ENCODE measurements at places on chromosomes 16 and 17.

- no peak for DNase-seq
Measured at GRCh38 chr17:76781056-76781982, 43.4 kb downstream of the MFSD11 start.

GRCh38 chr17:51142597-51142996 lies 10.8 kb upstream of the NME1 start:
- no peak for DNase-seq

DNA sequence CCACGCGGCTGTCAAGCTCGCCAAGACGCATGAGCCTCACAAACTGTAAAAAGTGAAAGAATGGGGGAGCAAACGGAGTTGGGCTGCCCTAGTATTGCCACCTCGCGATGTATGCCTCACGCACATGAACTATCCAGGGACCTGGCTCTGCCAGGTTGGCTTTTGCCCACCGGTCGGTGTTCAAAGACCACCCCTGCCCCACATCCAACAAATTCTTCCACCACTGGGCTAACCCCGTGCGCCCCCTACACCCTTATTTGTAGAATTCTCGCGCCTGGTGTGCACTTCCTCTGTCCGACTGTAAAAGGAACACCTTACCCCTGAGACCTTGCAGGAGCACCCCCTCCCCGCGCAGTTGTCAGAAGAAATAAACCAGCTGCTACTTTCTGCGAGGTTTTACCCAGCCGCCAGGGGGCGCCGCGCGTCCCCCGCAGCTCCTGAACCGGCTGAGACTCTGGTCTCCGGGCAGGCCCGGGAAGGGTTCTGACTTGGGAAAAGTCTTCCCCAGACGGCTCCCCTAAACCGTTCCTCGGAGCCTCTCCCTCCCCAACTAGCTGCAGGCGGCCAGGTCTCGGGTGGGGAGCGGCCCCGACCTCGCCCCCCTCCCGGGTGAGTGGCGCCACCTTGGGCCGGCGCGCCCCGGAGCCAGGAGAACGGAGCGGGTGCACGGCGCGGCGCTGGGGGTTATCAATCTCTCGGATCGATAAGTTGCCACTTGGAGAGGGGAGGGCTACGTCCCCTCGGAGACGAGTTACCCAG lies 1.7 kb upstream of the ZNF423 start:
- peak; percentile 6 for DNase-seq

- DNase-seq = no peak
Measured at GRCh38 chr17:31535581-31535981, 144.1 kb downstream of the RAB11FIP4 start.

- no peak for DNase-seq
Measured at GRCh38 chr16:7992616-7993015, 597.7 kb downstream of the TMEM114 start.

DNA sequence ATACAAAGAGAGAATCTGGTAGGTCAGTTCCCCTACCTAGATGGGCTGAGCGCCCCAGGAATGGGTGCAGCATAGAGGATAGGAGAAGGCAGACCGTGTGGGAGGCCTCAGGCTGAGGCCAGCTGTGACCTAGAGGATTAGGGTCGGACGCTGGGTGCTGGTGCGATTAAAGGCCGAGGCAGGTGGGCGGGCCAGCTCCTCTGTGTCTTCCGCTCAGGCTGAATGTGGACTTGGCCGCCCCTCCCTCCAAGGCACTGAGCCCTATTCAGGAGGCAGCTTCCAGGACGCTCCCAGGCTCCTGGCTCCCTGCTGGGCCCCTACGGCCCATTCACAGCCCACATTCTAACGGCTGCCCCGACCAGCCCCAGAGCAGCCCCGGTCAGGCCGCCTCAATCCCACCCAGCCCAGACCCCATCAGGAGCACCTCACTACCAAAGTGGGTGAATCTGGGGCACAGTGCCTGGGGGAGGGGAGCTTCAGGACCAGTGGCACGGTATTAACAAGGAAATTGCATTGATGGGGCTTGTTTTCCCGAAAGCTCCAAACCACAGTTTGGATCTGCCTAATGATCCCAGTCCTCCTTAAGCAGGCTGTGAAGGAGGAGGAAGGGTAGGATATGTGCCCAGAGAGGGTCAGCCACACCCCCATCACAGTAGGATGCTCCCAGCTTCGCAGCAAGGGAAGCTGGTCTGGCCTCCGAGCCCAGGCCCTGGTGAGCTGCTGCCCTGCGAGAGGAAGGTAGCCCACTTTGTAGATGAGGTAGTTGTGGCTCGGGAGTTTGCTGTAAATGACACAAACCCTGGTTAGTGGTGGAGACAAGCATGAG lies 14.5 kb downstream of the RHBDL3 start:
- no peak for DNase-seq

GRCh38 chr17:76276461-76277299 lies 11.5 kb downstream of the UBALD2 start:
- no peak for DNase-seq

DNA sequence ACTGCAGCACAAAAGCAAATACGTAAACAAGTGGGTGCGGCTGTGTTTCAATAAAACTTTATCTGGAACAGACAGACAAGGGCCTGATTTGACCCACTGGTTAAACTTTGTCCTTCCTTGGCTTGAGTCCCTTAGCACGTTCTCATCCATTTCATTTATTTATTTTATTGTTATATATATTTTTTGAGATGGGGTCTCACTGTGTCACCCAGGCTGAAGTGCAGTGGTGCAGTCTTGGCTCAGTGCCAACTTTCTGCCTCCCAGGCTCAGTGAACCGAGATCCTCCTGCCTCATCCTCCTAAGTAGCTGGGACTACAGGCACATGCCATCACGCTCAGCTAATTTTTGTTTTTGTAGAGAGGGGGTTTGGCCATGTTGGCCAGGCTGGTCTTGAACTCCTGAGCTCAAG lies 64.3 kb downstream of the MYH11 start:
- DNase-seq = no peak

DNA sequence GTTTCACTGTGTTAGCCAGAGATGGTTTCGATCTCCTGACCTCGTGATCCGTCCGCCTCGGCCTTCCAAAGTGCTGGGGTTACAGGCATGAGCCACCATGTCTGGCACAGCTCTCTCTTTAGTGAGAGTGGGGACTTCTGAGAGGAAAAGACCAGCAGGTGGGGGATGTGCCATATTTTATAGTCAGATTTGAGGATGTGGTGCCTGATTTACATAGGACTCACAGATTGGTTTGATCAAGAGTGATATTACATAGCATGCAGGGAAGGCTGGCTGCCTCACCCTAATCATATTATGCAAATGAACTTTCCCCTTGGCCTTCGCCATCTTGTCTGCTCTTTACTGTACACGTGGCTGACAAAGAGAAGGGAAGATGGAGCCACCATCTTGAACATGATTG lies 28.1 kb upstream of the MAPK3 start:
- DNase-seq = no peak

- no peak for DNase-seq
Measured at GRCh38 chr17:8628609-8629169, 1.8 kb downstream of the MYH10 start.

GRCh38 chr17:59238906-59239305 lies 18.6 kb downstream of the GDPD1 start:
- no peak for DNase-seq

GRCh38 chr17:70414300-70414699 lies 245.0 kb downstream of the KCNJ2 start:
- no peak for DNase-seq

DNA sequence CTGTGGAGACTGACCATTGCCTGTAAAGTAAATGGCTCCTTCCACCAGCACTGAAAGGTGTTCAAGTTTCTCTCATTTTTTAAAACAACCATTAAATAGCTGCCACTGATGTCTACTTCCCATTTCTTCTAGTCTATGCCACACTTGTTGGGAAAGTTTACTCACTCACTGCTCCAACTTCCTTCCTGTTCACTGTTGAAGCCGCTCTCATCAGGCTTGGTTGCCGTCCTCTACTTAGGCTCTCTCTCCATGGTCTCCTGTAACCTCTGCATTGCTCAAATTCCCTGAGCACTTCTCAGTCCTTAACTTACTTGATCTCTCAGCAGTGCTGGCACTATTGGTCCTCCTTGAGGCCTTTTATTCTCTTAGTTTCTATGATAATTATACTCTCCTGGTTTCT lies 32.4 kb downstream of the SNX11 start:
- DNase-seq = no peak

DNA sequence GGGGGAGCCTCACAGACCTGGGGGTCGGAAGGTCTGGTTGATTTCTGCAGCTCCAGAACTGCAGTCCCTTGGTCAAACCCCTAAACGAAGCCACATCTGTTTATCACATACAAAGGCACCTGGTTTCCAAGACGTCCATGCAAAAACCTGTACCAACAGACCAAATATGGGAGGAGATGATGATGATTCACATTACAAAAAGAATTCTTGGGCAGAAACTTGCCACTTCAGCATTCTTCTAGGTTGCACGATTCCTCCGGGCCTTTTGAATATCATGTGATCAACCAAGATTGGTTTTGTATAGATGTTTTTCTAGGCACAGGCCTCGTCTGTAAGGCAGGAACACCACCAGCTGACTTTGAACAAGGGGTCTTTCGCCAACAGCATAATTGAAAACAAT lies 466.3 kb downstream of the SOX9 start:
- no peak for DNase-seq

DNA sequence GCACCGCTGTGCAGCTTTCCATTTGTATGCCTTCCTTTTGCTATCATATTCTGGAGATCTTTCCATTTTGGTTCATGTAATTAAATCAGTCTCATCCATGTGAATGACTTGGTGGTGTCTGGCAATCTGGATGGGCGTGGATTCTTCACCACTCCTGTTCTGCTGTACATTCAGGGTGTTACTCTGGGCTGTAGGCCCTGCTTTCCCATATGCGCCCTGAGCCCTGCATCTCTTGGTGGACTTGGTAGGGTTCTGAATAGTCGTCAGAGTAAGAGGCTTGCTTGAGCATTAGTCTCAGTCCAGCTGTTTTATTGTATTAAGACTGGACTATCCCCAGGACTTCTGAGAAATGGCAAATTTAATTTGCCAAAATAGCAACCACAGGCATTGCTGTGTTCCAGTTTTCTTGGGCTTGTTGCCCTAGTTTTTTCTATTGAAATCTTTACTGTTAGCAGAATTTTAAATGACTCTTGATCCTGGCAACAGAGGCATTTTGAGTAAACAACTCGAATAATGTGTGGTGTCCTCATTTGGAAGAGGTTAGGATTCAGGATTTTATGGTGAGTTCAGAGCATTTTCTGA lies 14.9 kb downstream of the BANP start:
- DNase-seq = no peak

DNA sequence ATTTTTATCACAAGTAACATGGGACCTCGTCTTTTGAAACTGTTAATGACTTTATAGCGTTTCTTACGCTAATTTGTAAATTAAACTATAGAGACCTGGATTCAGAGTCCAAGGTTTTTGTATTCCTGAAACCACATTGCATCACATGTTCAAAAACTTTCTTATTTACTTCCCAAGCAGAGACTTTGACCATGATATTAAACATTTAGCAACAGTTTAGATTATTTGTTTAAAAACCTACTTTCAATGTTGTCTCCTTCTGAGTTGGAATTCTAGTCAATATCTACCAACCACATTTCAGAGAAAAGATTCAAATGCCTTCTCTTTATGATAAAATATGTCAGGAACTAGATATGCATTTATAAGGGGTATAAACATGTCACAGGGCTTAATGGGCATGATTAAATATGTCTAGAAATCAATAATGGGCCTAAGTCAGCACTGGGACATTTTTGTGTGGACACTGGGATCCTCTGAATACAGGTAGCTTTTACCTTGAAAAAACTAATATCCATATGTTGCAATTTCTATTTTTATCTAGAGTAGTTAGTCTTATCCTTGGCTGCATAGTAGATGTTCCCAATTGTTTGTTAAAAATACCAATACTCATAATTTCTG lies 6.3 kb upstream of the APOH start:
- DNase-seq = no peak

GRCh38 chr17:77882481-77883212 lies 75.9 kb upstream of the TNRC6C start:
- DNase-seq = peak; percentile 59

GRCh38 chr16:77794586-77794985 lies 6.2 kb downstream of the VAT1L start:
- DNase-seq = no peak

- DNase-seq = no peak
Measured at GRCh38 chr16:59614466-59615240, 880.5 kb upstream of the GOT2 start.

DNA sequence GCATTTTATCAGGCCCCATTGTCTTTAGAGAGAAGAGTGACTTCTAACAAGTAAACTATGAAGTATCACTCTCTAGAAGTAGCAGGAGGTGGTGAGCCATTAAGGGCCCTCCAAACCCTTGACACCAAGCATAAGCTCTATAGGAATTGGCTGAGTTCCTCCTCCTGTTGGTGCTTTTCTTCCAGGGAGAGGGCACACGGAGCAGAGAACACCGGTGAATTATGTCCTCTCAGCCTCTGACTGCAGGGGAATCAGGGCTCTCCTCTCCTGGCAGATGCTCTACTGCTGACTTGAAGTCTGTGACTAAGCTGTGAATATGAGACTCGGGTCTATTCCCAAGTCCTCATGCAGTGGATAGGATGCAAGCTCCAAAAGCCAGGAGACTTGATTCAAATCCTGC lies 32.3 kb downstream of the CHD9 start:
- DNase-seq = no peak

- DNase-seq = no peak
Measured at GRCh38 chr17:73027130-73027741, 65.3 kb downstream of the SLC39A11 start.

DNA sequence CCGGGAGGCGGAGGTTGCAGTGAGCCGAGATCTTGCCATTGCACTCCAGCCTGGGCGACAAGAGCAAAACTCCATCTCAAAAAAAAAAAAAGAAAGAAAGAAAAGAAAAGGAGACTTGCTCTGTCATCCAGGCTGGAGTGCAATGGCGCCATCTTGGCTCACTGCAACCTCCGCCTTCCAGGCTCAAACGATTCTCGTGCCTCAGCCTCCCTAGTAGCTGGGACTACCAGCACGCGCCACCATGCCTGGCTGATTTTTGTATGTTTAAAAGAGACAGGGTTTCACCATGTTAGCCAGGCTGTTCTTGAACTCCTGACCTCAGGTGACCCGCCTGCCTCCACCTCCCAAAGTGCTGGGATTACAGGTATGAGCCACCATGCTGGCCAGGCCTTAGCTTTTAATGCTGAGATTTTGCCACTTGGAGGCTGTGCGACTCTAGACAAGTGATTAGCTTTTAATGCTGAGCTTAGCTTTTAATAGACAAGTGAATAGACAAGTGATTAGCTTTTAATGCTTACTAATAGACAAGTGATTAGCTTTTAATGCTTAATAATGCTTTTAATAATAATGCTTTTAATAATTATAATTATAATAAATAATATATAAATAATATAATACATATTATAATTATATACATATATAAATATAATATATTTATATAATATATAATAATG lies 9.6 kb downstream of the LDAF1 start:
- no peak for DNase-seq

Measured in activated naive CD4-positive, alpha-beta T cell (primary cell).